MCF 10A (cell line): ENCODE measurements at places on chromosomes 12 and 14. TPM values are rescaled to one million over a fixed set of nuclear protein-coding genes. Genes with fewer than 3 reads are reported as not detected.

DNA sequence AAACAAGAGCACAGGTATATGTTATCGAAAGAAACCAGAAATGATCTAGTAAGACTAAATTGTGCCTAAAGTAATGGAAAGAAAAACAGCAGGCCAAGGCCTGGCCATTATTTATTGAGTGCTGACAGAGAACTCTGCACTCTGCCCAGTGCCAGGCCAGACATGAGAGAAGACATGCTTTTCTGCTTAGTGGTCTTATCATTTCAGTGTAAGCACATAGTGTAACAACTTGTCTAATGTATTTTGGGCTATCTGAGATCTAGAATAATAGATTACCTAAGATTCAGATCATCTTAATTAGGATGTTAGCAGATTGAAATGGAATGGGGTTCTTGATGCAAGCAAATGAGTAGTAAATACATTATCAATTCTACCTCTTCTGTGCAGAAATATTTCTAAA, 278.3 kb downstream of the AKAP6 start:
- no peaks in the 10 kb centered on the region for H3K27me3 ChIP-seq
- H3K4me3 ChIP-seq: no peak overlapping the region
- H3K36me3 ChIP-seq: no peaks in the 10 kb centered on the region
- no peaks in the 10 kb centered on the region for H3K4me1 ChIP-seq

- H3K4me1 ChIP-seq: no peaks in the 10 kb centered on the region
- H3K4me3 ChIP-seq: no peak overlapping the region
- no peaks in the 10 kb centered on the region for H3K27me3 ChIP-seq
- no peak overlapping the region for H3K27ac ChIP-seq
- no peak for DNase-seq
Observed at GRCh38 chr12:109737631-109738030, 24.0 kb downstream of the FAM222A start.

GRCh38 chr14:22656945-22657731, 13.0 kb upstream of the OR6J1 start:
- no peak overlapping the region for H3K4me3 ChIP-seq
- H3K27ac ChIP-seq: no peak overlapping the region
- no peak for DNase-seq

GRCh38 chr12:77349689-77350370, 284.5 kb upstream of the E2F7 start:
- peaks cover 3% of the 10 kb centered on the region for H3K4me1 ChIP-seq
- no peak overlapping the region for H3K27ac ChIP-seq
- no peak overlapping the region for H3K4me3 ChIP-seq

- no peak overlapping the region for H3K27ac ChIP-seq
- H3K36me3 ChIP-seq: no peaks in the 10 kb centered on the region
- H3K27me3 ChIP-seq: no peaks in the 10 kb centered on the region
- no peak overlapping the region for H3K4me3 ChIP-seq
- DNase-seq: peak; percentile 2
- H3K4me1 ChIP-seq: peaks cover 3% of the 10 kb centered on the region
Observed at GRCh38 chr12:60333461-60333860, 737.6 kb downstream of the SLC16A7 start.

The GRIP1 gene
- total RNA-seq: 8.2 and 8.8 TPM in 2 replicates

The ST8SIA1 gene
- total RNA-seq: 3.8 and 4.7 TPM in 2 replicates

The CLEC9A gene
- total RNA-seq: not detected in 2 replicates

DNA sequence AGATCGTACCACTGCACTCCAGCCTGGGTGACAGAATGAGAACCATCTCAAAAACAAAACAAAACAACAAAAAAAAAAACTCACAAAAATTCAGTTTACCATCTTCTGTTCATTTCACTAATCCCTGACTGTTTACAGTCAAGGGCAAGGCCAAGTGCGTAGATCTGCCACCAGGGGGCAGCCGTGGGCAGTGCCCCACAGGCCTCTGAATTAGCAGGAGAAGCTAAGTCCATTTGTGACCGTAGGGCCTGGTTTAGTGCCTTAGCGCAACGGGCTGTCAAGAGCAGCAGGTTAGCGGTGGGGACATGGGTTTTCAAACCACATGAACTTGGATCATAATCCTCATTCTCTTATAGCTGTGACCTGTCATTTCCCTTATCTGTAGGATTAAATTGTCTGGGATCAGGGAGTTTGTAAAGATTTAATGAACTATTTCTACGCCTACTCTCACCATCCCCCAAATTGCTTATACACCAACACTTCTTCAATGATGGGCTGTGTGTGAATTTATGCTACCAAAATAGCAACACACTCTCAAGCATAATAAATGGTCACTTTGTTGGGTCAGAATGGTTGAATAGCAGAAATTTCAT, 49.0 kb downstream of the KCTD10 start:
- H3K4me1 ChIP-seq: peaks cover 7% of the 10 kb centered on the region
- no peak overlapping the region for H3K4me3 ChIP-seq
- H3K27ac ChIP-seq: no peak overlapping the region
- H3K36me3 ChIP-seq: no peaks in the 10 kb centered on the region
- DNase-seq: peak; percentile 79
- H3K27me3 ChIP-seq: peaks cover 16% of the 10 kb centered on the region
